ENCODE measurements at places on chromosomes 3 and 15. TPM values are rescaled to one million over a fixed set of nuclear protein-coding genes. Genes with fewer than 3 reads are reported as not detected.

Gene CELF6
- total RNA-seq, result 0.26 TPM

Gene MESP1
- total RNA-seq, result 0.17 TPM

Gene GPR171
- not detected for total RNA-seq

Gene PLCD1
- 38.0 TPM for total RNA-seq

Gene MOBP
- not detected for total RNA-seq

All from bronchial smooth muscle cell (primary cell).